ENCODE measurements at places on chromosomes 16 and 17. TPM values are rescaled to one million over a fixed set of nuclear protein-coding genes. Genes with fewer than 3 reads are reported as not detected.

DNA sequence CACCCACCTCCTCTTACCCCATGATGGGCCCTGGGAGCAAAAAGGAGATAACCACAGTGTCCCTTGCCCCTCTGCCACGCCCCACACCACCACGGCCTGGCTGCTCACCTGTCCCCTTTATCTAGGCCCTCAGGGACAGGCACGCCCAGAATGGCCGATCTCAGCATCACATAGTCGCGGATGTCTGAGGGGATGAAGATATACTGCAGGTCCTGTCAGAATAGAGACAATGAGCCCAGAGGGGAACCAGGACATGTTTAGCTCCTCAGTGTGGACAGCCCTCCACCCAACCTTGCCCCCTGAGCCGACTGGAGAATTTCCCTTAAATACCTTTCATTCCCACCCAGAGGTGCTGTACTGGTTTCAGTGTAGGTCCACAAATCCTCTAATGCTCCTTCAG, 15.2 kb downstream of the ST6GALNAC2 start:
- DNase-seq: no peak
- no peaks in the 10 kb centered on the region for H3K4me1 ChIP-seq
- no peaks in the 10 kb centered on the region for H3K27me3 ChIP-seq
- H3K27ac ChIP-seq: no peak overlapping the region
- no peak overlapping the region for H3K4me3 ChIP-seq
- no peaks in the 10 kb centered on the region for H3K36me3 ChIP-seq

DNA sequence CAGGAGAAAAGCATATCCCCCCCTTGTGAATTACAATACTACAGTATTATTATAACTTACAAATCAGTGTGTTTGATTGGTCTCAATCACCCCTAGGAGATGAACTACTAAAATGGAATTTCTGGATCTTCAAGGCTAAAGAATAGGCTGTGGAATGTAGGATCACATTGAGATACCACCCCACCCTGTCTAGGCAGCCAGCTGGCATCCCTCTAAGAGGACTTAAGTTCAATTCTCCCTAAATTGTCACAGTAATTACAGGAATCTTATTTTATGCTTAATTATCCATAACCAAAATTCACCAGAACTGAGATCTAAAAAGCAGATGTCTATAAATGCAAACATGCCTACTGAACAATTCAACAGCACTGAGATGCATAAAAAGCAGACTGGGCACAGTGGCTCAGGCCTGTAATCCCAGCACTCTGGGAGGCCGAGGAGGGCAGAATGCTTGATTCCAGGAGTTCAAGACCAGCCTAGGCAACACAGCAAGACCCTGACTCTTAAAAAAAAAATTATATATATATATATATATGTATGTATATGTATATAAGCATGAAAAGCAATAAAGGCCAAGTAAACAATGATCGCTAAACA, 12.0 kb downstream of the AP1G1 start:
- H3K36me3 ChIP-seq: no peaks in the 10 kb centered on the region
- H3K4me3 ChIP-seq: no peak overlapping the region
- H3K27me3 ChIP-seq: no peaks in the 10 kb centered on the region
- H3K27ac ChIP-seq: no peak overlapping the region
- DNase-seq: no peak
- no peaks in the 10 kb centered on the region for H3K4me1 ChIP-seq

- no peak for DNase-seq
- H3K4me3 ChIP-seq: no peak overlapping the region
- no peak overlapping the region for H3K27ac ChIP-seq
- H3K27me3 ChIP-seq: no peaks in the 10 kb centered on the region
- H3K4me1 ChIP-seq: no peaks in the 10 kb centered on the region
Observed at GRCh38 chr16:12805066-12805465, 1.4 kb upstream of the CPPED1 start.

- no peak overlapping the region for H3K4me3 ChIP-seq
- no peaks in the 10 kb centered on the region for H3K36me3 ChIP-seq
- DNase-seq: no peak
Observed at GRCh38 chr17:4503283-4504025, 4.8 kb downstream of the SPNS2 start.

- no peak overlapping the region for H3K4me3 ChIP-seq
- no peaks in the 10 kb centered on the region for H3K27me3 ChIP-seq
- DNase-seq: no peak
- no peaks in the 10 kb centered on the region for H3K4me1 ChIP-seq
- no peaks in the 10 kb centered on the region for H3K36me3 ChIP-seq
Observed at GRCh38 chr16:25931473-25932035, 239.8 kb downstream of the HS3ST4 start.

DNA sequence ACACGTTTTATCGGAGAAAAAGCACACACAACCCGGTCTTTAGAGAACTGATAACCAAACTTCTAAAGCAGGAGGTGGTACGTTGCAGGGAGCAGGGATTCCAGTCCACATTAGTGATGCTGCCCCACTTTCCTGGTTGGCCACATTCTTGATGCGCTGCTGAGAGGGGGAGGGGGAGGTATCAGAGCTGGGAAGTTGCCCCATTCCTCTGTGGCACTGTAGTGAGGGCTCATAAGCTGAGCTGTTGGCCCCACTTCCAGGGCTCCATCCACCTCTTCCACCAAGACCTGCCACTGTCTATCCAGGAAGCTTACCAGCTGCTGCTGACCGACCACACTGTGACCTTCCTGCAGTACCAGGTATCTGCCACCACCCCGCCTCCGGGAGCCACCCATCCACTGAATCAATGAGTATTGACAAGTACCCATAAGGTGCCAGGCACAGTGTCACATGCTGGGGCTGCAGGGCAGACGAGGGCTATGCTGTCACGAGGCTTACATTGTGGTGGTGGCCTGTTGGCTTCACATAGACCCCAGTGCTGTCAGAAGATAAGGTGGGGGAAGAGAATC, 1.1 kb downstream of the TSEN54 start:
- DNase-seq: no peak
- peaks cover 2% of the 10 kb centered on the region for H3K4me1 ChIP-seq
- H3K4me3 ChIP-seq: peak overlapping the region; percentile 19
- H3K36me3 ChIP-seq: no peaks in the 10 kb centered on the region

GRCh38 chr17:38922538-38923297, 2.7 kb upstream of the LASP1NB start:
- H3K27ac ChIP-seq: no peak overlapping the region
- H3K27me3 ChIP-seq: no peaks in the 10 kb centered on the region
- H3K4me1 ChIP-seq: no peaks in the 10 kb centered on the region

DNA sequence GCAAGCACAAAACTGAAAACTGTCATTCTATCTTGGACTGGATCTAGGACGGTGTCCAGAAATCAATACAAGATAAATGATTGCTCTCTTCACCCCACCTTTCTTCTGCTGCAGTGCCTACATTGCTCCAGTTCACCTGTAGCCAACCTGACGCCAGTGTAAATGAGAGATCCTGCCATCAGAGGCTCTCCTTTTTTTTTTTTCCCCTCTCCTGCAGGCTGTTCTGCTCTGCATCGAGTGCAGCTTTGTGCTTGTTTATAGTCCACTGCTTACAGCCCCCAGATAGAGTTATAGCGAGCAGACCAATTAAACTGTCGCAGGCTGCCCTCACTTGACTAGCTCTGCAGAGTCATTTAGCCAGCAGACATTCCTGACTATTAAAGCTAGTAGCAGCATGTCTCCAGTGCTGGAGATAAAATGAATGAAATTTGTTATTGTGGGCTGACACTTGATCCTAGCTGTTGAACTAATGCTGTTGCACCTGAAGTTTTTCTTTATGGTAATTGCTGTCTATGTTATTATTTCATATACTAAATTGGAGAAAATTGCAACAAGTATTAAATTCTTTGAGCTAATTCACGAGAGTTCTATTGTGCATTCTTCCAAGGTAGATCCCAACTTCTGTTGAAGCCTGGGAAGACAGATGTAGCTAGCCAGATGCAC, 257.1 kb downstream of the FTO start:
- no peaks in the 10 kb centered on the region for H3K27me3 ChIP-seq
- H3K4me1 ChIP-seq: no peaks in the 10 kb centered on the region
- peaks cover 2% of the 10 kb centered on the region for H3K36me3 ChIP-seq
- no peak overlapping the region for H3K27ac ChIP-seq

GRCh38 chr17:35791681-35792350, 3.6 kb downstream of the MMP28 start:
- H3K4me3 ChIP-seq: no peak overlapping the region
- H3K27me3 ChIP-seq: no peaks in the 10 kb centered on the region
- no peak for DNase-seq
- H3K36me3 ChIP-seq: no peaks in the 10 kb centered on the region
- no peaks in the 10 kb centered on the region for H3K4me1 ChIP-seq
- no peak overlapping the region for H3K27ac ChIP-seq

DNA sequence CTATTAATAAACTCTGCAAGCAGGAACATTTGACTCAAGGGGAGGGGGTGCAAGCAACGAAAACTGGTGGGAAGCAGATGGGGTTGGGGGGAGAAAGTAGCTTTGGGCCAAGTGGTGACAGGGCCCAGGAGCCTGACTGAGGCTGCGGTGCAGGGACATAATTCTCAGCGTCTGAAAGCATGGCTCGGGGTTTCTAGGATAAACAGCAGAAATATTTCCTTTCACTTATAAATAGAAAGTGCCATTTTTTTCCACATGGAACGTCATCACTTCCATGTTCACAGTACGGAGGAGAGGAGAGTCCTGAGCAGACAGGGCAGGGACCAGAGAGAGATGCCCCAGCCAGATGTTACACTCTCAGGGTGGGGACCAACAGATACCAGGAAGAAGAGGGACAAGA, 197.1 kb downstream of the ZFHX3 start:
- peak overlapping the region; percentile 100 for H3K27ac ChIP-seq
- DNase-seq: peak; percentile 90
- H3K27me3 ChIP-seq: no peaks in the 10 kb centered on the region
- peaks cover 7% of the 10 kb centered on the region for H3K4me1 ChIP-seq
- H3K4me3 ChIP-seq: no peak overlapping the region
- H3K36me3 ChIP-seq: no peaks in the 10 kb centered on the region

DNA sequence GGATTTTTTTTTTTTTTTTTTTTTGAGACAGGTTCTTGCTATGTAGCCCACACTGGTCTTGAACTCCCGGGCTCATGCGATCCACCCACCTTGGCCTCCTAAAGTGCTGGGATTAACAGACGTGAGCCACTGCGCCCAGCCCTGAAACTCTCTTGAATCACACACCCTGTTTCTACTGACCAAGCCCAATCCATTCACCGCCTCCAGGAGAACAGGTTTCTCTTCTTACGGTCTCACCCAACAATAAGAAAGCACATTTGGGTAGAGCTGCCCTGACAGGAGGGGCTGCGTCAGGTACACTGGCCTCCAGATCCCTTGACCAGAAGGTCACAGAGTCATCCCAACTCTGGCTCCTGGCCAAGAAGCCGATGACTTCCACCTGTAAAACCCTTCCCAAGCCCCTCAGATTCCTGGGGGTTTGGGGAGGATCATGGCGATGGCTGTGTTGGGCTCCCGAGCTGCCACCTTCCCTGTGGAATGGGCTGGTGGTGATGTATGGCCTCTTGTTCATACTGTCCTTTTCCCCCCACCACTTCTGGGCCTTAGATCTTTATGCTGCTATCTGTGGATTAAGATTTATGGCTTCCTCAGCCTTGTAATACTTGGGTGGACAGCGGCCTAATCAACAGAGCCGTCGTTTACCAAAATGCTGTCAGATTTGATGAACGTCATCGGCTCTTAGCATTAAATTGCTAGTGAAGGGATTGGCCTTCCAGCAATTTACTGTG, 89.1 kb downstream of the KATNIP start:
- no peak for DNase-seq
- H3K27me3 ChIP-seq: no peaks in the 10 kb centered on the region
- H3K36me3 ChIP-seq: no peaks in the 10 kb centered on the region
- no peaks in the 10 kb centered on the region for H3K4me1 ChIP-seq
- no peak overlapping the region for H3K4me3 ChIP-seq

Gene G6PC1
- total RNA-seq: not detected

Gene RTN4RL1
- total RNA-seq: 2.6 TPM

Gene NPW
- total RNA-seq: 1.2 TPM

Gene ABCA10
- 6.3 TPM for total RNA-seq

Gene NPIPB6
- total RNA-seq: 2.3 TPM
